Right ventricle myocardium inferior (tissue), 1 donor: ENCODE measurements at places on chromosomes 4 and X.

DNA sequence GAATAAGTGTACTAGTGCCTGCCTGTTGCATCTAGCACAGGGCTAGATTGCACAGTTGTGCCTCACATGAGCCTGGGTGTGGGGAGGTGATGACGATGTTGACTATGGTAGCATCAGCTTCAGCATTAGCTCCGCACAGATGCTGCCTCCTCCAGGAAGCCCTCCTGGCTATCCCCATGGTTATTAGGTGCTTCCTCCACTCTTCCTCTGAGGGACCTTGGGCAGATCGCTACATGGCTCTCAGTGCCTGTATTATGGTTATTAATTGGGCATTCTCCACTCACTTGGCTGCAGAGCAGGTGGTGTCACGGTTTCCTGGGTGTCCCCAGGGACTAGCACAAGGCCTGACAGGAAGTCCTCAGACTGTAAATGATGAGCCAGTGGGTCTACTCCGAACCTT, 325.6 kb downstream of the ARHGAP10 start:
- DNase-seq, result no peak

DNA sequence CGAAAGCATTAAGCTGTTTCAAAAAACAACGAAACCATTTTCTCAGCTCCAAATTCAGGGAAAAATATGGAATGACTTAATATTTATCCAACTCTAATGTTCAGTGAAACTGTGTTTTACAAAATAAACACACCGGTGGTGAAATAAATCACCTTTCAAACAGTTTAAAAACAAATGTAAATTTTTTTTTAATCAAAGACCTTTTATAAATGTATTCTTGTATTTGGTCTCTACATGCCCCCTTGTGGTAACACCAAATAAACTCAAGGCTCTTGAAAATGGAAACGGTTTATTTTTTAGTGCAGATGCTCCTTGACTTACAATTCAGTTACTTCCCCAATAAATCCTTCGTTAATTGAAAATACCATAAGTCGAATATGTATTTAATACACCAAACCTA, 45.8 kb upstream of the ITM2A start:
- DNase-seq, result no peak

GRCh38 chr4:101157415-101158133, 189.8 kb downstream of the PPP3CA start:
- no peak for DNase-seq

DNA sequence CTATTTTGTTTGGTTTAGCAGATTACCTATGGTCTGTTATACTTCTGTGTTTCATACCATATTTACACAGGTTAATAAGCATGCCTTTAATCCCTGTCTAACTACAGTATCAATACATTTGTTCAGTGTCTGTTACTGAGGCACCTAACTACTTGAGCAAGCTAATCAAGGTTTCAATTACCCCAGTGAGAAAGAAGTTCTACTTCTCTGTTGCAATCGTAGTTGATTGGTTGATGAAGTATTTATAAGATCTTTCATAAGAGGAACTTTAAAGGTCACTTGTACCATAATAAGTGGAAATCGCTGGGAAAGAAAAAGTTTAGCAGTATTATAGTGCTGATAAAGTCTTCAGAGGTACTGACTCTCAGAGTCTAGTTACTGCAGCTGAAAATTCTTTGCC, 490.6 kb downstream of the RPA4 start:
- no peak for DNase-seq

DNA sequence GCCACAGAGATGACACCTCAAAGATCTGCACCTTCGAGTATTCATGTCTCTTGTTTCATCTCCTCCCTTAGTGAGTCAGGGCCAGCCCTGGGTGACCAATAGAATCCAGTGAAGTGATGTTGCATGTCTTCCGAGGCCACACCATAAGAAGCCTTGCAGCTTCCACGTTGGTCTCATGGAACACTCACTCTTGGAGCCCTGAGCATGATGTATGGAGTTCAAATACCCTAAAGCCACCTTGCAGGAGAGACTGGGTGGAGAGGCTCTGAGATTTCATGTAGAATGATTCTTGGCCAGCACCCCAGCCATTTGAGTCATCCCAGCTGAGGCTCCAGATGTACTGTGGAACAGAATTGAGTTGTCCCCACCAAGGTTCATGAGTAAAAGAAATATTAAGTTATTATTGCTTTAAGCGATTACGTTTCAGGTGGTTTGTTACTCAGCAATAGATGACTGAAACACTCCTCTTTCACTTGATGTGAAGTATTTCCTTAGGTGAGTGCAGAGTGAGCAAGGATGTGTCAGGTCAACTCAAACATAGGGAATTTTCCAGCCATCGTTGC, 5.0 kb upstream of the RP2 start:
- no peak for DNase-seq

DNA sequence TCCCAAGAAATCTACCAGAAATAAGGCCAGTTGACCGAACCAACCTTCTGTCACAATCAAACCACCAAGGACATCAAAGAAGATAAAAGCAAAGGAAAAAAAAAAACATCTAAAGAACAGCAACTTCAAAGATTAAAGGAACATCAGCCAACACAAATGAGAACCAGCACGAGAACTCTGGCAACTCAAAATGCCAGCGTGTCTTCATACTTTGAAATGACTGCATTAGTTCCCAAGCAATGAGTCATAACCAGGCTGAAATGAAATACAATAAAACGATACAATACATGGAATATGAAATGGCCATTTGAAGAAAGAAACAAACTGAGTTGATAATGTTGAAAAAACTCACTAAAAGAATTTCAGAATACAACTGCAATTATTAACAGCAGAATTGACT, 611.6 kb upstream of the GRIA3 start:
- no peak for DNase-seq

DNA sequence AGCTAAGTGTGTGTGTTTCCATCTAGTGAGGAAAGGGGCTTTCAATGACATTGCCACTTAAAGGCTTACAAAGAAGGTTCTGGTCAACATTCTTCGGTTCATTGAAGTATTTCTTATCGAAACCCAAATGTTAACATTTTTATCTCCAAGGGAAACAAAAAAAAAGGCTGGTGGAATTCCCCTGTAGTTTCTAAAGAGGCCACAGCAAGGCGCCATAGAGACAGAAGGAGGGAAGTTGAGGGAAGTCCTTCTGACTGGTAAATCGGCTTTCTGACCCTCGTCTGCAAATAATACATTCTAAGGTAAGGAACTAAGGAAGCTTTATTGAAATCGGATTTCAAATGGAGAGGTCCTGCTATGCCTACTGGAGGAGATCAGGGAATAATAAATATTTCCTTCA, 1.7 kb upstream of the ZFP42 start:
- DNase-seq, result no peak

DNA sequence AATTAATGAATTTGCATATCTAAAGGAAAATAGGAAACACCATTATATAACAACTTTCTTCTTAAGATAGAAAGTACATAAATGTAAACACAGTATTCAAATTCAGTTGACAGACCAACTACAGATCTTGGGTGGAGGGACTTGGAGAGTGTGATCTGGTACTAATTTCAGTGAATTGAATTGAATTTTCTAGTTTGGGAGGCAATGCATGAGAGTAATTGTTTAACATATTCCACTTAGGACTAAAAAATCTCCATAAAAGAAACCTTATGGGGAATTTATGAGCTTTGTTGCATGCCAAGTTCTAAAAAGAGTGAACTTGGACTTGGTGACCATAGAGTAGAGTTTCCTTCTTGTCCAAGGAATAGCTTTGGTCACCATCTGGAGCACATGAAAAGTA, 261.1 kb upstream of the TTC29 start:
- no peak for DNase-seq

DNA sequence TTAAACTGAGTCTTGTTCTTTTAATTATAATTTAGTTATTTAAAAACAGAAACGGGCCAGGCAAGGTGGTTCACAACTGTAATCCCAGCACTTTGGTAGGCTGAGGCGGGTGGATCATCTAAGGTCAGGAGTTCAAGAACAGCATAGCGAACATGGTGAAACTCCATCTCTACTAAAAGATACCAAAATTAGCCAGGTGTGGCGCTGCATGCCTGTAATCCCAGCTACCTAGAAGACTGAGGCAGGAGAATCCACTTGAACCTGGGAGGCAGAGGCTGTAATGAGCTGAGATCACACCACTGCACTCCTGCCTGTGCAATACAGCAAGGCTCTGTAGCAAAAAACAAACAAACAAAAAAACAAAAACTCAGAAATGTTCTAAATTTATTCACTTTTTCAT, 852.9 kb downstream of the TECRL start:
- no peak for DNase-seq

- no peak for DNase-seq
Observed at GRCh38 chrX:23737413-23737812, 5.7 kb downstream of the ACOT9 start.
